ENCODE measurements at places on chromosomes 6 and 20. TPM values are rescaled to one million over a fixed set of nuclear protein-coding genes. Genes with fewer than 3 reads are reported as not detected.

- no peak for DNase-seq
Observed at GRCh38 chr6:111522393-111523020, 39.5 kb upstream of the REV3L start.

GRCh38 chr6:73418081-73418741 is 23.6 kb downstream of the DDX43 start:
- DNase-seq, result no peak

DNA sequence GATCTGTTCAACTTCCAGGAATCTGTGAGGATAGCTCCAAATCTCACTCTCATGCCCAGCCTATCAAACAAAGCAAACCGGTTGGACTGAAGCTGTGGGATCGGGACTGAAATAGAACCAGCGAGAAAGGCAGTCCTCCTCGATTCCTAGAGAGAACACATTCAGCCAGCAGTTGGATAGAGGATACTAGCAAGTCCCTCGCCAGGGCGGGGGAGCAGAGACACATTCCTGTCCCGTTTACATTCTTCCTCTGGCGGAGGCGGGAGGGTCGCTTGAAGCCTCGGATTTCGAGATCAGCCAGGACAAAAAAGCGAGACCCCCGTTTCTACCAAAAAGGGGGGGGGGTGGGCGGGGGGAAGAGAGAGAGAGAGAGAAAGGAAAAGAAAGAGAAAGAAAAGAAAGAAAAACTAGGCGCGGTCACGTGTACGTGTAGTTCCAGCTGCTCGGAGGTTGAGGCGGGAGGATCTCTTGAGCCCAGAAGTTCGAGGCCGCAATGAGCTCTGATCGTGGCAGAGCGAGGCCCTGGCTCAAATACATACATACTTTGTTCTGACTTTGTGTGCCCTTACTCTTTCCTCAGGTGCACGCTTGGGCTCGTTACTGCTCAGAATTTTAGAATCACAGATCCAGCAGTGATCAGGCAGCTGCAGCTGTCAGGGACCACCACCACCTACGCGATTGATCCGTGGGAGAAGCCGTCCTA is 19.5 kb downstream of the ZNF311 start:
- DNase-seq, result peak; percentile 94

DNA sequence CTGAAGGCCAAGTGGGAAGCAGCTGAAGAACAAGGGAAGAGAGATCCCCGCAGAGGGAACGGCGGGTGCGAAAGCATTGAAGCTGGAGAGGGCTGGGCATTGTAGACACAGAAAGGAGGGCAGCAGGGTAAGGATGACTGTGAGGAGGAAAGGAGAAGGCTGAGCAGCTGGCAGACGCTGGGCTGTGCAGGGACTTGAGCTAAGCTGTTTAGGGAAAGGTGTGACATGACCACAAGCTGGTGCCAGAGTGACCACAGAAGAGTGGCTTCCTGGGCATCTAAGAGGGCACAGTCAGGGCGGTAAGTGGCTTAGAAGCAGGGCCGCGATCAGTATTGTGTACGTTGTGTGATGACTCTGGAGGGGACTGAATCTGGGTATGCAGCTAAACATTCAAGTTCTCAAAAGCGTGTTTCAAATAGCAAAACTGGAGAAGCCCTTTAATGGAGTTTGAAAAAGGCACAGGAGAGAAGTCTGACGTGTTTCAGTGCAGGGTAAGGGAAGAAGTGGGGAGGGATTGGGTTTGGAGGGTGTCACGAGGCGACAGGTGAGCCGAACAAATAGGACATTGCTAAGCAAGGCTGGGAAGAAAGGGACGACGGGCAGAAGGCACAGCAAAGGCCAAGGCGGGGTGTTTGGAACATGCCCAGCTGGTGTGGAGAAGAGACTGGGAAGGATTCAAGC is 46.1 kb upstream of the ARFGEF2 start:
- no peak for DNase-seq

GRCh38 chr6:152848919-152849318 is 98.3 kb downstream of the VIP start:
- DNase-seq, result no peak

GRCh38 chr6:101534386-101534785 is 140.9 kb downstream of the GRIK2 start:
- DNase-seq, result no peak

DNA sequence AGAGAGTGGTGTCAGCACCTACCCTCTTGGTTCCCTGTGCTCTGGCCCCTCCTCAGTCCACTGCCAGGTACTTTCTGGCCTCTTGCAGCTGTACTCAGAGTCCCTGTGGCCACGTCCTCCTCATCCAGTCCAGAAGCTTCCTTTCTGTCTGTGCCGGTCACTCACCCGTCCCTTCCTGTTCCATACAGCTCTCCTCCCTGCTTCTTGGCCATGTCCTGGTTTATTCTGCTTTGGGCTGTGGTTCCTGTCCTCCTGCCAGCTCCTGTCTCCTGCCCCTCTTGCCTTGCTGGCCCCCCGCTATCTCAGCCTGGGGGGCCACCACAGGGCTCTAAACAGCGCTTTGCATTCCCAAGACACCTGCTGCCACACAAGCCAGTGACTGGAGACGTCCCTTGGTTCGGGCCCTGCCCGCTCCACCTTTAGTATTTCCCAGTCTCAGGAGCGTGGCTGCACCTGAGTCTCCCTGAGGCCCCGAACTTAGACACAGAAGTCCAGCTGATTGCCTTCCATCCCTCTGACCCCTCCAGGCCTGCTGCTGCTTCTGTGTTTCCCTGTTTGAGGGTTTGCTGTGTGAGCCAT is 15.5 kb upstream of the RBM38 start:
- DNase-seq, result no peak

DNA sequence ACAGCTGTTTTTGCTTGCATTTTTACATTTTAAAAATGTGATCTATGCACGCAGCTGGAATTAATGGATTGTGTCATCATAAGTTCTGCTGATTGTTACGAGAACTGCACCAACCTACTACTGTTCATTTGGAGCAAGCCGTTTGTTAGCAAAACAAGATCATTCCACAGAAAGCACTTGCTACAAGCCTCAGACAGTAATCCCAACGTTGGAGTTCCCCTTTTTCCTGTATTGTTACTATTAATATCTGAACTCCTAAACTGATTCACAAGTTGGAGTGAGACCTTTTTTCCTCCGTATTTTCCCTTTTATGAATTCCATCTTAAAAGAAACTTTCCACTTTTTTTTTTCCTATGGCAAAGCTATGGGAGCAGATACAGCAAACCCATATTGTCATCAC is 3.5 kb downstream of the TENT5A start:
- no peak for DNase-seq

- DNase-seq, result no peak
Observed at GRCh38 chr6:149278997-149279396, 38.5 kb upstream of the TAB2 start.

GRCh38 chr6:72524011-72524645 is 97.7 kb upstream of the KCNQ5 start:
- no peak for DNase-seq

GRCh38 chr6:13427801-13428582 is 59.4 kb downstream of the GFOD1 start:
- no peak for DNase-seq

DNA sequence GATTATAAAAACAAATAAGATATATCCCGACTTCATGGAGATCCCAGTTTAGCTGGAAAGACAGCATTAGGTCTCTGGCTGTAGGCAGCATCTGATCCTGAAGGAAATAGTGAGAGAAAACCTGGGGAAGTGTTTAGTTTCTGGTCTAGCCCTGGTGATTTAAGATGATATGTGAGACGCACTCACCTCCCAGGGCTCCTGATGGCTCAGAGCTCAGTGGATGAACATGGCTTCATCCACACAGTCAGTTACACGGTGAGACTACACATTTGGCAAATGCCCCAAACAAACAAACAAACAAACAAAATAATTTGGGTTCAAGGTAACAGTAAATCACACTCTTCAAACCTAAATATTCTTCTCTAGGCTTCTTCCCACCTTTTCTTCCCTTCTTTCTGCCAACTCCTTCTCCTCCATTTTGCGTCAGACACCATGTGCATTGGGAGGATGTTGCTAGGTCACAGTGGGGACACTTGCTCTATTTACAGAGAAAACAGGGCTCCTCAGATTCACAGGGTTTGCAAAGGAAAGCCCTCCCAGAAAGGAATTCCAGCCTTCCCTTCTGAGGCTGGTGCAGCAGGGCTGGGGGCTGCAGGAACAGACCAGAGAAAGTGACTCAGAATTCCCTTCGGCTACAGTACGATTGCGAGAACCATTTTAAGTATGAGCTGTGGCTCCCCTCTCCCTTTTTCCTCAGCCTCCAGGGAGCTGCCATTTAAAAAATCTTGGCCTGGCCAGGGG is 59.6 kb upstream of the SALL4 start:
- DNase-seq, result no peak

- no peak for DNase-seq
Observed at GRCh38 chr6:136158387-136158821, 91.7 kb downstream of the MTFR2 start.

DNA sequence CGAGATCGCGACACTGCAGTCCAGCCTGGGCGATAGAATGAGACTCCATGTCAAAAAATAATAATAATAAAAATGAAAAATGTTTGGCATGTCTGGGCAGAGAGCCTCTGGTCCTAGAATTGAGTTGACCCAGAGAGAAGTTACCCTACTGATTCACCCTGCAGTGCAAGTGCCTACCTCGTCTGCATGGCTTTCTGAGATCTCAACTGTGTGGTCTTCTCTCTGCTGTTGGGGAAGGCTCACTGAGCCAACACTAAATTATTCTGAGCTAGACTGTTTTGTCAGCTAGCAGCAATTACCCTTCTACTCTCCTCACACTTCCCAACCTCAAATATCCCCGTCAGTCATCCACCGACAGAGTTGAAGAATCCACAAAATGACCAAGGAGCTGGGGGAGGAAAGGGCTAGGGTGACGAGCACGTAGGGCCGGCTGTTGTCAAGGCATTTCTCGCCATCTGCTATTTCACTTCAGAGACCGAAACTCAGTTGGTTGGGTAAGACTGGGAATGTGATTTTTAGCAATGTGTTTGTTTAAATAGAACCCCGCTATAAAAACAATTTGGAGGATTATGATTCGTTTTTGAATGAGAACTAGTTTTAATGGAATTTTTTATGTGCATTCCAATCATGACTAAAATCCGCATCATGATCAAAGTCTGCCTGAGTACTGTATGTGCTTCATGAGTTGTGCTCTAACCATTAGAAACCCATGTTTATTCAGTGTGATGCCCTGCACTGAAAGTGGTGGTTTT is 9.4 kb downstream of the MAS1 start:
- DNase-seq, result peak; percentile 58

- DNase-seq, result no peak
Observed at GRCh38 chr6:155130161-155130853, 133.5 kb upstream of the CLDN20 start.

GRCh38 chr6:141988954-141989705 is 143.6 kb upstream of the GJE1 start:
- DNase-seq, result peak; percentile 64

- DNase-seq, result peak; percentile 71
Observed at GRCh38 chr6:6723921-6724538, 135.5 kb downstream of the LY86 start.

GRCh38 chr6:54768494-54768893 is 78.1 kb upstream of the FAM83B start:
- no peak for DNase-seq

GRCh38 chr6:95328231-95328630 is 249.1 kb upstream of the MANEA start:
- DNase-seq, result no peak

DNA sequence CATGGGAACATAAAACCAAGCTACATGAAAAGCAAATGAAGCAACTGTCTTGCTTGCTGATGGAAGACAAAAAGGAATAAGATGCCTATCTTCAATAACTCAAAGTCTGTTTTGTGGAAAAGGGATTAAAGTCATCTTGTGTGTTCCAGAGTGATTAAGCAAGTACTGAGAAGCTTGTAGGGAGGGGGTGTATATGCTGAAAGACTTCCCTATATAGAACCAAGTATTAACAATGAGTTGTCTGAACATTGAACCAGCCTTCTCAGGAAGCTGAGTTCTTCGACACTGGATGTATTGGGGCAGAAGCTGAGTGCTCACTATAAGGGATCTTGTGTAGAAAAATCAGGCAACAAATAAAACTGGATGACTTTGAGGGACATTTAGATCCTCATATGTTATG is 451.8 kb downstream of the CD83 start:
- DNase-seq, result no peak

DNA sequence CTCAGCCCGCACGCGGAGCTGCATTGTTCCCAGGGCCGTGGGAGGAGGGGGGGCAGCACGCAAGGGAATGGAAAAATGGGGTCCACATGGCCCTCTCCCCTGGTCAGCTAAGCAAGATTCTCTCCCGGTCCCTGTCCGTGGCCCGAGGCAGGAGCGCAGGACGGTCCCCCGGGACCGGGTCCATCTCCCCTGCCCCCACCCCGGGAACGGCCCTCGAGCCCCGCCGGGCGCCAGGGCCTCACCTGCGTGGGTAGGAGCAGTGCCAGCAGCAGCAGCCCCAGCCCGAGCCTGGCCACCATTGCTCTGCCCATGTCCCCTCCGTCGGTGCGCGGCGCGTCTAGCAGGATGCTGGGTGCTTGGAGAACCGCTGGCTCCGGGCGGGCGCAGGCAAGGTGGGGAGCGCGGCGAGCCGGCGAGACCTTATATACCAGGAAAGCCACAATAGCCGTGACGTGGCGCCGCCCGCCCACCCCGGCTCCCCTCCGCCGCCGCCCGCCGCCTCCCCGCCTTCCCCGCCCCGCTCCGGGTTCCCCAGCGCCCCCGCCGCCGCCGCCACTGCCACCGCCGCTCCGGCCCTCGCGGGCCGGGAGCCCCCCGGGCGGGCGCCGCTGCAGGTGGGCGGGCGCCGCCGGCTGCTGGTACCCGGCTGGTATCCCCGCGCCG is at the start of gene CD24:
Gene CD24, minus strand, starts transcription at position 394 of the 663 bp plus-strand sequence. Its CDS starts 83 bp downstream, at position 311.
- no peak for DNase-seq

- DNase-seq, result no peak
Observed at GRCh38 chr6:11912420-11912819, 99.7 kb upstream of the HIVEP1 start.

DNA sequence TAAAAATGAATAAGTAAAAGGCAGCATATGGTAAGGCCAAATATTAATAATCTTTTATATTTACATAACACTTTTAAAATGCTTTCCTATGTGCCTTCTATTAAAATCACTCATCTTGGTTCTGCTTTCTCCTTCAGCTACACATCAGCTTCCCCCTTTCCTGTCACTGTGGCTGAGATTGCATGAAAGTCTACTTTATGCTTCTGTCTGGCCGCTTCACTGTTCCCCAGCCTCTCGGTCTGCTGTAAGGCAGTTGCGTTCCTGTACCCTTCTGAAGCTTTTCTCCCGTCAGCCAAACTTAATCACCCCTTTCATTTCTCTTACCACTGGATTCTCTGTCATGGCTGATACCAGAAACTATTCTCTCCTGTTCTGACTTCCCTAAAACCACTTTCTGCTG is 34.6 kb downstream of the SOX4 start:
- no peak for DNase-seq

- peak; percentile 27 for DNase-seq
Observed at GRCh38 chr6:15365273-15365687, 119.4 kb downstream of the JARID2 start.

GRCh38 chr6:34804543-34804942 is 12.7 kb downstream of the BLTP3A start:
- no peak for DNase-seq

TMEM217 gene
- 0.80 TPM for total RNA-seq

PAK5 gene
- not detected for total RNA-seq

KIF13A gene
- 12.5 TPM for total RNA-seq

PI16 gene
- not detected for total RNA-seq

MYB gene
- 1.4 TPM for total RNA-seq

EEF1A2 gene
- 20.0 TPM for total RNA-seq

SLCO4A1 gene
- total RNA-seq, result 48.3 TPM

TOMM6 gene
- 224 TPM for total RNA-seq

SIRPD gene
- not detected for total RNA-seq

TAB2 gene
- total RNA-seq, result 18.7 TPM

SLPI gene
- total RNA-seq, result 68.1 TPM

BPI gene
- total RNA-seq, result not detected

GLO1 gene
- total RNA-seq, result 237 TPM

RBM12 gene
- 47.3 TPM for total RNA-seq

ULBP2 gene
- total RNA-seq, result 16.0 TPM

PHACTR3 gene
- total RNA-seq, result 0.06 TPM

TOP1 gene
- 16.2 TPM for total RNA-seq
